Amniotic epithelial cell (primary cell): ENCODE measurements at places on chromosomes 12 and 14.

DNA sequence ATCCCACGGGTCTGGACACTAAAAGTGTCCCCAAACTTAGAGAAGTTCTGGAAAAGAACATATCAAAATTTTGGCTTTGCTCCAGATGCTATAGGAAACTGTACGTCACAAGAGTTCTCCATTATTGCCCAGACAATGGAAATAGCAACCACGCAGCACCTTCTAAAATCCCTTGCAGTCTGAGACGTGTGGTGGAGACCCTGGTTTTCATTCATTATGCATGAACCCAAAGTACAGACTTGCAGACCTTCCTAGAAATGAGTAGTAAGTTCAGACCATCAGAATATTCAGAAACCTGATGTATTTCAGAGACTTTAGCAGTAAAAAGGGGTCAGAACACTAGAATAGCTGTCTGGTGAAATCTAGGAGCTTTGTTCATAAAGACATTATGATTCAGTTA lies 50.0 kb upstream of the BCL2L14 start:
- DNase-seq: no peak

GRCh38 chr12:8781381-8782127 lies 40.9 kb upstream of the A2ML1 start:
- DNase-seq: no peak

- DNase-seq: no peak
These were observed 3.2 kb upstream of the CLEC9A start for GRCh38 chr12:10027311-10027710.

- no peak for DNase-seq
These were observed 249.6 kb upstream of the SOX5 start for GRCh38 chr12:24198936-24199671.

GRCh38 chr12:10073261-10073660 lies 25.5 kb downstream of the CLEC1A start:
- no peak for DNase-seq

- DNase-seq: peak; percentile 41
These were observed 6.9 kb downstream of the GNPTAB start for GRCh38 chr12:101823891-101824290.

DNA sequence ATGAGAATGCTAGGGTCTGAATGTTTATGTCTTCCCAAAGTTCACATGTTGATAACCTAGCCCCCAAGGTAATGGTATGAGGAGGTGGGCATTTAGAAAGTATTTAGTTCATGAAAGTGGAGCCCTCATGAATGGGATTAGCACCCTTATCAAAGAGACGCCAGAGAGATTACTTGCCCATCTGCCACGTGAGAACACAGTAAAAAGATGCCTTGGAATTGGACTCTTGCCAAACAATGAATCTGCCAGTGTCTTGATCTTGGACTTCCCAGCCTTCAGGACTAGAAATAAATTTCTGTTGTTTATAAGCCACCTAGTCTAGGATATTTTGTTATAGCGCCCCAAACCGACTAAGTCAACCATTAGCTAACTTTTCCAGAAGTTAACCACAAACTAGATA lies 92.0 kb upstream of the SLC38A4 start:
- no peak for DNase-seq

DNA sequence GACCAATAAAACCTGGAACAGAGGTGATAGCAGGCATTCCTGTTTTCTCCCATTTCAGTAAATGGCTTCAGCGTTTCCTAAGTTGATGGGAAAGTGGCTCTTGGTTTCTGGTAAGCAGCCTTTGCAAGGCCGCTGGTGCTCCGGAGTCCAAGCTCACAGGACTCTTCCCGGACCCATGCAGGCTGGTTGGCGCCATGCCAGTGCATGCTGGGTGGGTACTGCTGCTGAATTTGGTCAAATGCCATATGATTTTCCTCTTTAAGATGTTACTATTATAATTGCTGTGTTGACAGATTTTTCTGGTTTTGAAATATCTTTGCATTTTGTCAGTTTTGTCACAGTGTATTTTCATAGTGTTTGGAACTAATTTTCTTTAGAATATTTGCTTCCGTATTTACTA lies 27.7 kb downstream of the PPP2R5C start:
- DNase-seq: no peak

DNA sequence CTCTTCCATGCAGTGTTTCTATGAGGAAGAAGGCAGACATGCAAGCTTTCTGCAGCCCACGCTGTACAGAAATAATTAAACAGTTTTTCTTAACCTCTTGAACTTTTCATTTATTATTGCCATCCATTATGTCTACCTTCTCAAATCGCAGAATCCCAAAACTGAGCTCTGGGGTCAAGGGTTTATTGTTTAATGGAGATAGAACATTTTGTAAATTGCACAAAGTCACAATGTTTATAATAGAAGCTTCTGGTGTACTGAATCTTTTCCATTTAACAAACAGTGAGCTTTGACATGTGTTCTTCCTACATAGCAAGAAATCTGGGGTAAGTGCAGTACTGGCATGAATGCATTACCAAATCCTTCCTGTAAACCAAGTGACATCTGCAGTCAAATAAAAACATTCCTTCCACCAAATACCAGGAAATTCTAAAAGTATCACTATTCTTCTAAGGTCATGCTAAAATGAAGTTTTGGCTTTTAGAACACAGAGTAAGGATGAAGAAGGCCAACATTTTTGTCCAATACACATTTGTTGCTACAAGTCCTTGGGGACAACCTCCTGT lies 385.3 kb upstream of the DDHD1 start:
- no peak for DNase-seq

DNA sequence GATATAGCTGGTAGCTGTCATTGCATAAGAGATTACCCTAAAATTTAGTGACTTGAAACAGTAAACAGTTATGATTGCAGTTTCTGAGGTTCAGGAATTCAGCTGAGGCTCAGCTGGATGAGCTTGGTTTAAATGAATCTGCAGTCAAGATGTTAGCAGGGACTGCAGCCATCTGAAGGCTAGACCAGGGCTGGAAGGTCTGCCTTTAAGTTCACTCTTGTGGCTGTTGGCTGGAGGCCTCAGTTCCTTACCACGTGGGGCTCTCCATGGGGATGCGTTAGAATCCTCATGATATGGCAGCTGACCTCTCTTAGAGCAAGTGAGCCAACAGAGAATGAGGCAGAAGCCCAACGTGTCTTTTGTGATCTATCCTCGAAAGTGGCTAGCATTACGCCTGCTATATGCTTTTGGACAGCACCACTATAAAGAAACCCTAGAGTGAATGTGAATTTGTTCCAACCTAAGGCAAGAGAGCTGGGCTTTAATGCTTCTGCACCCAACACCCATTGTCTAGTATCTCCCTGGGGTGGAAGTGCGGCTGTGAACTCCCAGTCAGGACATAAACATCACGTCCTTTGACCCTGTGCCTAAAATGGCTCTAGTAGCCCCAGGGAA lies 26.0 kb downstream of the HSPB8 start:
- no peak for DNase-seq

DNA sequence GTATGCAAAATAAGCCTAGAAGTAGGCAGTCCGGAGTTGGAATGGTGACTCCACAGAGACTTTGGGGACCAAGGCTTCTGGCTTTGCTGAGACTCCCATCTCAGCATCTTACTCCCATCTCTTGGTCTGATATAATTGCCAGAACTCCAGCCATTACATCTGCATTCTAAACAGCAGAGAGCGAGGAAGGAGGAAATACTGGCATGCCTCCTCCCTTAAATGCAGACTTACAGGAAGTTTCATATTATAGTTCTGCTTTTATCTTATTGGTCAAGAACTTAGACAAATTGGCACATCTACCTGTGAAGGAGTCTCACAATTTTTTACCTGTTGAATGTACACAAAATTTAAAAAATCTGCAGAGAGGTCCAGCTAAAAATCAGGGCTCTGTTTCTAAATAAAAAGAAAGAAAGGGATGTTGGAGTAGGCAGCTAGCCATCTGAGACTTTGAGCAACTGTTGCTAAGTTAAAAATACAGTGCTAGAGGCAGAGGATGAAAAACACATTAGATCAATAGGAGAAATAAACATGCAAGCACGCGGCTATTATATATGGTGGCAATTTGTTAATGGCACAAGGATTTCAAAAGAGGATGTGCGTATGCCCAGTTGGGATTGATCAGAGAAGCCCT lies 209.9 kb upstream of the HMGA2 start:
- no peak for DNase-seq

- peak; percentile 89 for DNase-seq
These were observed 332.6 kb downstream of the AEBP2 start for GRCh38 chr12:19771858-19772257.

DNA sequence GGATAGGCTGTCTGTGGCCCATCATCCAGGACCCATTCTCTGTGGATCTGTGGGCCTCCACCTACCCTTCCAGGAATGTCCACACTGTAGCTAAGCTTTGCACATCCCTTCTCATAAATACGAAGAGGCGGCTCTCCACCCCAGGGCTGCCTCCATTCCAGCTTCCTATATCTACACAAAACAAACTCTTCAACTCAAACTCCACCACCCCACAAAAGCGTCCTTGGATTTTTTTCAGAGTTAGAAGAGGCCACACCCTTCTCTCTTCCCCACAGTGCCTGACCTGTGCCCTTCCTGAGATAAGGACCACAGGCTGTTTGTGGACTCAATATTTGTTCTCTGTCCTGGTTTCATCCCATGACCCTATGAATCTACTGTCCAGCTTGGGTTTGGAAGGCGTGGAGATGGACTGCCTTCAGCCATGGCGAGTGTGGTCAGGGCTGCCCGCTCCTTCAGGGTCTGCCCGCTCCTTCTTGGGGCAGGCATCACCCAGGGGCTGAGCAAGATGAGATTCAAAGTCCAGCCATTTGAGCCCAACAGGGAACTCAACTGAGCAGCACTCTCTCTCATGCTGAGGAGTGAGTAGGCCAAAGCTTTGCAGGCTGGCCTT lies 13.0 kb upstream of the SERPINA12 start:
- no peak for DNase-seq

- peak; percentile 58 for DNase-seq
These were observed 1949.4 kb upstream of the SEL1L start for GRCh38 chr14:83483063-83483462.

- no peak for DNase-seq
These were observed 1057.6 kb downstream of the GALC start for GRCh38 chr14:86935241-86935885.

DNA sequence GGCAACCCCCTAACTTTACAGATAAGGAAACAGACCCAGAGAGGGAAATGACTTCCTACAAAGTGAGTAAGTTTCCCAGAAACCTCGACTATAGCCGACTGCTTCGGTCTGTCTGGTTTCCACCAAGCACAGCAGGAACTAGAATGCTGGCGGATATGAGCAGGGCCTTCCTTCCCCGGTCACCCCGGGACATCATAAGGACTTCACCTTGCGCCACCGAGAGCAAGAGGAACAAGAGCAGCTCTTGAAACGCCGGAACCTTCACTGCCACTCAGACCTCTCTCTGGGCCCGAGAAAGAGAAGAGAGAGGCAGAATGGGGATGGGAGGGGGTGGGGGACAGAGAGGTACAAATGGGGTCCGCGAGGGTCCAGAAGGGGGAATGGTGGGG lies 29.4 kb upstream of the GPR68 start:
- DNase-seq: no peak

GRCh38 chr14:93940437-93940836 lies 13.3 kb downstream of the FAM181A start:
- DNase-seq: no peak

GRCh38 chr14:77498120-77498979 lies at the start of gene ISM2:
Gene ISM2 (minus strand): TSS chr14:77498816. CDS start chr14:77498793, 23 bp downstream.
- peak; percentile 32 for DNase-seq

DNA sequence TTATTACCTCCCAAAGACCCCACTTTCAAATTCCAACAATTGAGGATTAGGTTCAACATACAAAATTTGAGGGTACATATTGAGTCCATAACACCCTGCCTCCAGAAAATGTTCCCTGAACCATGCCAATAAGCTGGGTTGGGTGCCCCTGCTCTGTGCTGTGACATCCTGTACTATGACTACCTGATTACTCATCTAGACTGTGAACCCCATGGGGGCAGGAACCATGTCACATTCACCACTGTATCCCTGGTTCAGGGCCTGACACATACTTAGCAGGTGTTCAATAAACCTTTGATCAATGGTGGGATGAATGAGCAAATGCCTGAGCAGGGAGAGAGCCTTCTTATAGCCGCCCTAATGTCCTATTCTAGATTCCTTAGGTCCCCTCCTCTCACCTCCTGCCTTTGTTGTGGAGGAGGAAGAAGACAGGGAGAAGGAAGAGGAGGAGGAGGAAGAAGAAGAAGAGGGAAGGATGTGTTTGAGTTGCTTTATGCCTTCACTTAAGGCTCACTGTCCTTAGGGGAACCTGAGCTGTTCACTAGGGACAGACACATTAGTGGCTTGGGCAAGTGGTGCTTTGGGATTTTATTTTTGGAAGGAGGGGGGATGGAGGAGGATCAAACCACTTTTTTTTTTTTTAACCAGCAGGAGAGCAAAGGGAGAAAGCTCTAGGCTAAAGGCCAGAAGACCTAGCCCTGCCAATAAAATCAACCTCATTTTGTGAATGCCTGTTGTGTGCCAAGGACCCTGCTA lies 21.3 kb downstream of the GPR68 start:
- no peak for DNase-seq

DNA sequence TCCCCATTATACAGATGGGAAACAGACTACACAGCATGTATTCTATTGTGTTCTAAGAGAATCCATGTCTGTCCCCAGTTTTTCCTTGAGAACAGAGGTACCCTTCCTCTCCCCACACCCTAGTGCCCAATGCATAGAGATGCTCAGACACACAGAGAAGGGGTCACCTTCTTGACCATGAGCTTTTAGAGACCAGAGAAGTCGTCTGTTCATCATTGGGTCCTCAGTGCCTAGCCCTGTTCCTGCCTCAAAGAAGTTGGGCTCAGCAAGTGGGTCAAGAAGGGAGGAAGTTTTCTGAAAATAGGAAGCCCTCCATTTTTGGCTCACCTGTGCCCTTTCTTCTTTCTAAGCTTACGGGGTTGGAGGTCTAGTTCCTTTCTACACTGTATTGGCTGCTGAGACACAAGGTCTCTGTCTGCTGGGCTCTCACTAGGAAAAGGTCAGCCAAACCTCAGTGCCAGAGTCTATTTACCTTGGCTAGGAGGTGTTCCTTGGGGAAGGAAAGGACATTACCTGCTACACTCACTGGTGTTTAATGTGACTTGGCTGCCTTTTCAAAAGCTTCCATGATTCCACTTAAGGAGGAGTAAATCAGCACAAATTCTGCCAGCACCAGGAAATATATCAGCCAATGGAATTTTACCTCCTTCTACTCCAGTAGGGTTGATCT lies 198.5 kb upstream of the PWP1 start:
- no peak for DNase-seq

DNA sequence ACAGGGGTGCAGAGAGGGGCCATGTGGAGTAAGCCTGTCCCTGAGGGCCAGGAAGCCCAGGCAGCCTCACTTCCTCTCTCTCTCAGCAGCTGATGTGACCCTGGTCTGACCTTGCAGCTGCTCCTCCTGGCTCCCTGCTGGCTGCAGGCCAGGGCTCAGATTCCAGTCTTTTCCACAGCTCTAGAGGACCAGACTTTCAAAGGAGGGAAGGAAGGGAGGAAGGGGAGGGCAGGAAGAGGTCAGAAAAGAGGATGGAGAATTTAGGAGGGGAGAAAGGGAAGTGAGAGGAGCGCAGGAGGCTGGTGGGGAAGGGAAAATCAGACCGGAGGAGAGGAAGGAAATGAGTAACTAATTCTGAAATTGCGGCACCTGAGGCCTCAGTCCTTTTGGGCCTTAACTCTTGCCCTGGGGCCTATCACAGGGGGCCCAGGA lies 40.9 kb upstream of the VASH1 start:
- DNase-seq: peak; percentile 62
